ENCODE measurements at places on chromosomes 4 and X. TPM values are rescaled to one million over a fixed set of nuclear protein-coding genes. Genes with fewer than 3 reads are reported as not detected.

- no peak for DNase-seq
These were observed 2.9 kb downstream of the ADRA2C start for GRCh38 chr4:3768842-3769641.

- no peak for DNase-seq
These were observed 188.4 kb upstream of the TRPC5 start for GRCh38 chrX:112270991-112271390.

ASMT gene
- polyA plus RNA-seq: not detected

TMPRSS11D gene
- 0.04 TPM for polyA plus RNA-seq

DNA sequence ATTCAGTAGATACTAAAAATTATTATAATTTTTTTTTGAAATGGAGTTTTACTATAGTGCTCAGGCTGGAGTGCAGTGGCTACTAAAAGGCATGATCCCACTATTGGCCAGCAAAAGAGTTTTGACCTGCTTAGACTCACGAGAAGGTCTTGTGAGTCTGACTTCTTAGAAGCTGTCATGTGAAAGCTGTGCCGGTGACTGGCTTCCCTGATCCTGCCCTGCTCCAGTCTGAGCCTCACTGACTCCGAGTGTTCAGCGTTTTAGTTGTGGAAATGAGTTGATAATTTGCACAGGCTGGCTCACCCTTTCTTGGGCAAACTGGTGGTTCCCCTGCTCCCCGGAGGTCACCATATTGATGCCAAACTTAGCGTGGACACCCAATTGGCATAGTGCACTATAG lies 16.4 kb upstream of the CXCL8 start:
- DNase-seq: no peak

GAGE12H gene
- polyA plus RNA-seq: not detected

SMIM10 gene
- polyA plus RNA-seq: 12.3 TPM

DNA sequence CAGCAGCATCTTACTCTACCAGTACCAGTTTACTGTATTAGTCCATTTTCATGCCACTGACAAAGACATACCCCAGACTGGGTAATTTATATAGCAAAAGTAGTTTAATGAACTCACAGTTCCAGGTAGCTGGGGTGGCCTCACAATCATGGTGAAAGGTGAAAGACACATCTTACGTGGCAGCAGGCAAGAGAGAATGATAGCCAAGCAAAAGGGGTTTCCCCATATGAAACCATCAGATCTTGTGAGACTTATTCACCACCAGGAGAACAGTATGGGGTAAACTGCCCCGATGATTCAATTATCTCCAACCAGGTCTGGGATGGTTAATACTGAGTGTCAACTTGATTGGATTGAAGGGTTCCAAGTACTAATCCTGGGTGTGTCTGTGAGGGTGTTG lies 69.3 kb downstream of the YIPF6 start:
- no peak for DNase-seq

DNA sequence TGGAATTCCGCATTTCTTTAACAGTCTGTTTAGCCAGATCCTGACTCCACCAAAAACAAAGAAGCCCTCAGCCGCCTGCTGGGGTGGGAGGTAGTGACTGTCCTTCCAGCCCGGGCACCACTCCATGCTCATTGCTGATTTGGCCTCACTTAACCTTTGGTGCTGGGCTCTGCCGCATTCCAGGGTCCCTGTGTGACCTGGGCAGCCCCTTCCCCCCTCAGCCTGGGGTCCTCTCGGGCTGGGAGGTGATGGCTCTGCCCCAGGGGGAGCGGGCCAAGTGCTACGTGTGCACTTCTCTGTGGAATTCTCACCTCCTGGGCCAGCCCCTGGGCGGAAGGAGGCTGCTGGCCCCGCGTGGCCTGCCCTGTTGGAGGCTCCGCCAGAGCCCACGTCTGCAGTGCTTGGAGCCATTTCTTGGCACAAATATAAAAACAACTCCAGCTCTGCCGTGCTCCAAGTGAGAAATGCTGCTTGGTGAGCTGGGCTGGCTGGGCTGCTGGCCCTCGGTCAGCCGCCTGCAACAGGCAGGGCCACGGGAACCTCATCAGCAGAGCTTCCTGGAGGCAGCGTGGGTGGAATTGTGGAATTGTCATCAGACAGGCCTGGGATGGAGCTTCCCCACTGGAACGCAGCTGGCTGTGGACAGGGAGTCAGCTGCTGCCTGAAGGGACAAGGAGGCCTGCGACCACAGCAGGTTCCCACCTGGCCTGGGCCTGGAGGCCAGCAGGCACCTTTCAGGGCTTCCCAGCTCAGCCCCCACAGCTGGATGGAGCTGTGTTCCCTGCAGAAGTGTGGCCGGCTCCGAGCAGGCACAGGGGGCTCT lies 66.0 kb downstream of the TRMT44 start:
- DNase-seq: no peak

- no peak for DNase-seq
These were observed 221.4 kb downstream of the TACR3 start for GRCh38 chr4:103498161-103499070.

GK gene
- polyA plus RNA-seq: 129 TPM
